ENCODE measurements at places on chromosomes 3 and 15. TPM values are rescaled to one million over a fixed set of nuclear protein-coding genes. Genes with fewer than 3 reads are reported as not detected.

DNA sequence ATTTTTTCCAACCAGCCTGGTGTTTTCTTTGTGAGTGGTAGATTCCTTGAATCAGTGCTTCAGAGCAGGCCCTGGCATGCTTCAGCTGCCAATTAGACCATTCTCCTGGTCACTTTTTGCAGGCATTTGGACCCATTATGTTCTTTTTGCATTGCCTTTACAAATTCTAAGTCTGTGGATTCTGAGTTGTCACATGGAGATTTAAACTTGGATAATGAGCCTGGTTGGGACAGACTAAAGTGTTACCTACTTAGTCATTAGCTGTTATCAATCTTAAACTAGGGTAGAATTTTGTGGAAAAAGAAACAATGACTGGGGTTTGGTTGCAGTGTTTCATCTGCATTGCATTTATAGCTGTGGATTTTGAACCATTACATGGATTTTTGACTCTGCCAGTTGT is 40.6 kb downstream of the ARHGEF26 start:
- no peak for DNase-seq

GRCh38 chr3:191383124-191383523 is 52.8 kb upstream of the UTS2B start:
- no peak for DNase-seq

DNA sequence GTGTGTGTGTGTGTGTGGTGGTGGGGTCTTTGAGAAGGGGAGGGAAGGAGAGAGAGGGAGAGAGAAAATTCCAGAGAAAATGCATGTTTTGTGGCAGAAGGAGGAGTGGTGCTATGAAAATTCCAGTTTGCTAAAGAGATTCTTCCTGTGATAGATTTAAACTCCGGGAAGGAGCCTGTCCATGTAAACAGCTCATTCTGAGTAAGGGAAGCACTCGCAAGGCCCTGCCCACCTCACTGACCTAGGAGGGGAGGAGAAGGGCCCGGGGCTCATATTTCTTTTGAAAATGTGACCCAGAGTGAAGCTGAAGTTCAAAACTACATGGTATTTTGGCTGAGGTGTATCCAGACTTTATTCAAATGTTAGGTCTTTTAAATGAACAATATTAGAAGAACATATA is 41.3 kb downstream of the ADAMTSL3 start:
- DNase-seq: no peak

- no peak for DNase-seq
Measured at GRCh38 chr15:86036243-86036642, 43.4 kb upstream of the AGBL1 start.

GRCh38 chr3:170002879-170003278 is 34.9 kb upstream of the GPR160 start:
- DNase-seq: no peak

DNA sequence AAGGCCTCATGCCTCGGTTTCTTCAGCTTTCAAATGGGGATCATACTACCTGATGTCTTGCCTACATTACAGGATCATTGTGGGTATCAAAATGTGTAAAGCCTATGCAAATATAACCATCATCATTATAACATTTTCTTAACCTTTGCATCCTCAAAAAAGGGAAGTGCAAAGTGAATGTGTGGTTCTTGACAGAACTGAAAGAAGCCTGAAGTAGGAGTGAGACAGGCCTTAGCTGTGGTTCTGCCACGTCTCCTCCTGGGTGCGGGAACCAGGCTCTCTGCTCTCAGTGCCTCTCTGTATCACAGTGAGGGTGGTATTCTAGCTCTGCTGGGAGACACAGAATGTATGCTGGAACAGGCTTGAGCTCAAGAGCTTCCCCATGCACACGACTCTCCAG is 316.9 kb upstream of the ICE2 start:
- DNase-seq: no peak

DNA sequence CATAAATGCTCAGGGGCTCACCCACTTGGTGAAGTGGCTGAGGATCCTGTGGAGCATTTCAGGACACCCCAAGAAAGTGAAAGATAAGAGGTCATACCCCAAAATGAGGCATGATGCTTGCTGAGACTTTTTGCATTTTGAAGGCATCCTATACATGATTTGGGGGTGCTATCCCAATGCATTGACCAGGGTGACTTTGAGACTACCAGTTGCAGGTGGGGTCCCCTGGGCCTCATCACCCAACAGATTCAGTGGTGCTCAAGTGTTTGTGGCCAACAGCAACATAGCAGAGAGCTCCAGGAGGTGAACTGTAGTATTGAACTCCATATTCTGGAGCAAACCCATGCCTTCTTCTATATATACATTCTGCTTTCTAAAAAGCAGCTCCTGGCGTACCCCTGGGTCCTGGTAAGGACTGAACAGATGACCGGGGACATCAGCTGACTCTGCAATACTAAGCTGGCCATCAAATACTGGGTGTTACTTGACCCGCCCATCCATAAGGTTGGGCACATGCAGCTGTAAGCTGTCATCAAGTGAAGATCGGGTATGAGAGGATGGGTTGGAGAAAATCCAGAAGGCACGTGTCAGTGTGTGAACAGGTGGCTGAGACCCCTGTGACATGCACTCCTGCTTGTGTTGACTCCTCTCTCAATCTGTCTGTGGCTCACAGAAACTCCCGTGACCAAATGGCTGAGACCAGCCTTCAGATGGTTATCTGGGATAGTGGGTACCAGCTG is 143.3 kb downstream of the KLF13 start:
- DNase-seq: no peak

- no peak for DNase-seq
Measured at GRCh38 chr3:124815781-124816180, 71.4 kb downstream of the ITGB5 start.

DNA sequence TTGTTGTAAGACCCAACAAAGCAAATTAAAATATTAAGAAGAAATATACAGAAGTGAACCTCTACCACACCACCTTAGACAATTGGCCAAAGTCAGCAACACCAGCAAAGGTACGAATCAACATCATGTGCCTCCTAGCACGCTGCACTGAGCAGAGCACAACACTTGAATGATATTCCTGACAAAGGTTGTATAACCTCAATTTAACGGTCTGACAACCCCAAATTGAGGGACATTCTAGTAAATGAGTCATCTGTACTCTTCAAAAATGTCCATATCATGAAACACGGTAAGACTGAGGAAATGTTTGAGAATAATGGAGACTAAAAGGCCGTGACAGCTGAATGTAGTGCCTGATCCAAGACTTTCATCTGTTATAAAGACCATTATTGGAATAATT is 41.3 kb upstream of the TNFSF10 start:
- DNase-seq: no peak

- DNase-seq: no peak
Measured at GRCh38 chr3:186962445-186962844, 32.1 kb downstream of the ST6GAL1 start.

- no peak for DNase-seq
Measured at GRCh38 chr15:27249760-27250109, 278.8 kb downstream of the GABRG3 start.

- no peak for DNase-seq
Measured at GRCh38 chr3:9704347-9705322, 1.0 kb downstream of the CPNE9 start.

GRCh38 chr15:40358471-40359353 is 693 bp downstream of the DISP2 start:
- DNase-seq: no peak

- DNase-seq: no peak
Measured at GRCh38 chr3:29972320-29972993, 633.9 kb upstream of the TGFBR2 start.

GRCh38 chr15:64354688-64355344 is 1.2 kb downstream of the CSNK1G1 start:
- DNase-seq: no peak

GRCh38 chr15:95864467-95864886 is 466.0 kb upstream of the NR2F2 start:
- no peak for DNase-seq

CIB2 gene
- 2.9 TPM for total RNA-seq

ARHGEF3 gene
- 25.2 TPM for total RNA-seq

HES1 gene
- total RNA-seq: 110 TPM

GOLGA6L4 gene
- total RNA-seq: 5.3 TPM

LRTM1 gene
- total RNA-seq: not detected

BSN gene
- 0.15 TPM for total RNA-seq

GRIP2 gene
- total RNA-seq: 0.16 TPM

SEMA5B gene
- 0.32 TPM for total RNA-seq

MIX23 gene
- 10.8 TPM for total RNA-seq

ZBTB47 gene
- total RNA-seq: 18.0 TPM

FAM107A gene
- 17.7 TPM for total RNA-seq

RIOX2 gene
- total RNA-seq: 22.9 TPM

DGKG gene
- 2.3 TPM for total RNA-seq

IQCH gene
- 11.9 TPM for total RNA-seq

KY gene
- 0.33 TPM for total RNA-seq

GOLGB1 gene
- 95.4 TPM for total RNA-seq
